Non-pigmented ciliary epithelial cell (primary cell): ENCODE measurements at places on chromosomes 5 and 9.
A peak's percentile ranks its signal among the peaks of the same experiment; 100 is the strongest.

- DNase-seq, result no peak
These were observed 37.0 kb upstream of the SAP30L start for GRCh38 chr5:154408811-154409210.

GRCh38 chr5:395921-396530 lies 47.0 kb upstream of the EXOC3 start:
- no peak for DNase-seq

DNA sequence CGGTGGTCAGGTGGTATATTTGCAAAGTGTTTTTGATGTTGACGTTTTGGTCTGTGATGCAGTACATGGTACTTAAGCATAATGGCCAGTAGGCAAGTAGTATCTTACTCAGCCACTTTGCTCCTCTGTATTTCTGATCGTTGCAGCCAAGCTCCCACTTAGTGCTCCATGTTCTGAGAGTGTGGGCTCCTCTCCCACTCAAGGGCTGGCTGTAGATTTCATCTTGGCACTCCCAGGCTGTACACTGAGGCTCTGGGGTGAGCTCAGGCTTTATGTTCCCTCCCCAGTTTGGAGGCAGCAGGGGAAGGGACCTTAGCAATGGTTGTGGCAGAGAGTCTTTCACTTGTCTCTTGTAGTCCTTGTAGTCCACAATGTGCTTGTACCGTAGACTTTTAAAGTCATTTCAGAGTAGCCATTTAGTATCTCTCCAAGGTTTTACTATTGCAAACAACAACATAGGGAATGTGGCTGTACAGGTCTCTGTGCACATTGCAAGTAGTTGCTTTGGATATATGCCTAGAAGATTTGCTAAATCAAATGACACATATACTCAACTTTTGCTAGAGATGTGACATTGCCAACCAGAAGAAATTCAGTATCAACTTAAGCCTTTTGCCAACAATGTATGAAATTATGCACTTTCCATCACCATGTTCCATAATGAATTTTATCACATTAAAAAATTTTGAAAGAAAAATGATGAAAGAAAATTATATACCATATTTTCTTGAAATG lies 304.3 kb upstream of the CTNND2 start:
- DNase-seq, result no peak

GRCh38 chr9:123828449-123828848 lies 101.5 kb downstream of the DENND1A start:
- no peak for DNase-seq

DNA sequence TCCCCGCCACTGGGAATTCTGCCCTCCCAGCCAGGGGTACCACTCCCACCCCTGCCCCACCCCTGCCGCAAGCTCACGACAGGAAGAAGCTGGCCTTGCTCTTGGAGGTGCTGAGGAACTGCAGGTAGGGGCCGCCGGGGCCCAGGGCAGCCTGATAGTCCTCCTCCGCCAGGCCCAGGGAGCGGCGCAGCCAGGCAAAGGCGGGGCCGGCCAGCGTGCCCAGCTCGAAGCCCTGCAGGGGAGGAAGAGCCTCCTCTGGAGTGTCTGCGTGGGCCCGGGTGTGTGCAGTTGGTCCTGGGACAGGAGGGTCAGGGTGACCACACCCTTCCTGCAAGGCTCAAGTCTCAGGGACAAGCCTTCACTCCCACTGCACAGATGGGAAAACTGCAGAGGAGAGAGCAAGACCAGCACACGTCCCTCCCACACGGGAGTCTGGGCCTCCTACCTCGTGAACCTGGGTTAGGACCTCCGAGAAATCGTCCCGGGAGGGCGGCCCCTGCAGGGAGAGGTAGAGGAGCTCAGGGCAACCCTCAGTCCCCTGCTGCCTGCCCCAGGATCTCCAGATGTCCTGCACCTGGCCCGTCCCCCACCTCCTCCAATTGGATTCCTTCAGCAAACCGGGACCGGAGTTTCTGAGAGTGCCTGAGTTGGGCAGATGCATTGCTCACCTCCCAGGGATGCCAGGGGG lies 2.4 kb downstream of the PIP5KL1 start:
- DNase-seq, result no peak

GRCh38 chr5:40601198-40601868 lies 78.4 kb upstream of the PTGER4 start:
- DNase-seq, result no peak

DNA sequence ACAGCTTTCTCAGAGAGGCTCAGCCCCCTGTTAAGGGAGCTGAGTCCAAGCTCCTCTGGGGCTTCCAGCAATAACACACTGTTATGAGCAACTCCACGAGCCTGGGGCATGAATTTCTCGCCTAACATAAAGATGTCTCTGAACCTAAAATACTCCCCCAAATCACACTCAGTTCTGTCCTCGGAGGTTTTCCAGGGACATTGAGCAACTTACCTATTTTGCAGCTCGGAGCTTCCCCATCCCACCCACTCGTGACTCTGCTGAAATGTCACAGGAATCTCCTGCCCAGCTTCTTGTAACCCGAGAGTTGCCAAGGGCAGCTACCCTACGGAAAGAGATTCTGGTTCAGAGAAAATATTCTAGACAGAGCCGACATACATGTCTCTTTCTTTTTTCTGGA lies 47.1 kb upstream of the SMIM23 start:
- DNase-seq, result no peak

- no peak for DNase-seq
These were observed 2227.5 kb upstream of the C9orf72 start for GRCh38 chr9:29800821-29801220.

DNA sequence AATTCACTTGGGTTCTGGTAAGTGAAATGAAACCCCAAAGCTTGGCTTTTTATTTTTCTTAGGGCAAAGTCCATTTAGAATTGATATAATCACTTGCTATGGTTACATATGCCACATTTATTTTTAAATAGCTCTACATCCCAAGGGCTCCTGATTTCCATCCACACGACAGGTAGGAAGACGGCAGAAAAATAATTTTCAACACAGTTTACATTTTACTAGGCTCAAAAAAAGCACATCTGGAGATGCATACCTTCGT lies 95.0 kb upstream of the EFNA5 start:
- no peak for DNase-seq

DNA sequence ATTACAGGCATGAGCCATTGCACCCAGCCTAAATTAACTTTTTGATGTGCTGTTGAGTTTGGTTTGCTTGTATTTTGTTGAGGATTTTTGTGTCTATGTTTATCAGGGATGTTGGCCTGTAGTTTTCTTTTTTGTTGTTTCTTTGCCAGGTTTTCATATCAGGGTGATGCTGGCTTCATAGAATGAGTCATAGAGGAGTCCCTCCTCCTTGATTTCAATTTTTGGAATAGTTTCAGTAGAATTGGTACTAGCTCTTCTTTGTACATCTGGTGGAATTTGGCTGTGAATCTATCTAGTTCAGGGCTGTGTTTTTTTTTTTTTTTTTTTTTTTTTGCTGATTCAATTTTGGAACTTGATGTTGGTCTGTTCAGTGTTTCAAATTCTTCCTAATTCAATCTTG lies 1164.3 kb upstream of the DMAC1 start:
- no peak for DNase-seq

DNA sequence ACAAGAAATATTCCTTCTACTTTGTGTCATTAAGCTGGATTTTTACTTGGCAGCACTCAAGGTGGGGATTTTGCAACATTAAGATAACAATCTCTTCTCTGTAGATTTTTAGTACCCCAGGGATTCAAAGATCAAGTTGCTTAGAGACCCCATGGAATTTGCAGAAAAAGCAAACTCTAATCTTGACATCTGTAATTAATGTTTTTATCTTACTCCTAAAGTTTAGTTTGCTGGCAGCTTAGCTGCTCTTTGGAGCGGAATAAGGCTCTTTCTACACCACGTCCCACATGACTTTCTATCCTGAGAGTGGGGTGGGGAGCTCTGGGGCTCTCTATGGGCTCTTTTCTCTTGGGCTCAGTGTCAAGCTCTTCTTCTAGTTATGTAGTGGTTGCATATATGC lies 21.7 kb upstream of the SPDL1 start:
- no peak for DNase-seq

GRCh38 chr9:116162241-116162781 lies 8.7 kb downstream of the PAPPA start:
- no peak for DNase-seq

- DNase-seq, result no peak
These were observed 630.5 kb downstream of the ANXA1 start for GRCh38 chr9:73782166-73782565.

- DNase-seq, result no peak
These were observed 51.1 kb upstream of the ORM1 start for GRCh38 chr9:114271556-114272510.

DNA sequence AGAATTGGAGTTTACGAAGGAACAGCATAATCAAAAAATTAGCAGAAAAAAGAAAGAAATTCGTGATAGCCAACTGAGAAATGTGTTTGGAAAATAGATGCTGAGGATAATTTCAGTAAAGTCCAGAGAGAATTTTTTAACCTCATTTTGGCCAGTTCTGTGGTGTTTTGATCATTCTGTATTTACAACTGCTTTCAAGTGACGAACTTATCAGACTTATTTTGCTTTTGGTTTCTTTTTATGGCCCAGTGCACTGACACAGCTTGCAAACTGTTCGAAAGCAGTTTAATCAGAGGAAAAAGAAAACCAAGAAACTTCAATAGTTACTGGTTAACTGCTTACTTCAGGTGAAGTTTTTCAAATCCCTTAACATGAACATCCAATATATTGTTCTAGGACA lies 1.9 kb downstream of the SDHA start:
- no peak for DNase-seq

DNA sequence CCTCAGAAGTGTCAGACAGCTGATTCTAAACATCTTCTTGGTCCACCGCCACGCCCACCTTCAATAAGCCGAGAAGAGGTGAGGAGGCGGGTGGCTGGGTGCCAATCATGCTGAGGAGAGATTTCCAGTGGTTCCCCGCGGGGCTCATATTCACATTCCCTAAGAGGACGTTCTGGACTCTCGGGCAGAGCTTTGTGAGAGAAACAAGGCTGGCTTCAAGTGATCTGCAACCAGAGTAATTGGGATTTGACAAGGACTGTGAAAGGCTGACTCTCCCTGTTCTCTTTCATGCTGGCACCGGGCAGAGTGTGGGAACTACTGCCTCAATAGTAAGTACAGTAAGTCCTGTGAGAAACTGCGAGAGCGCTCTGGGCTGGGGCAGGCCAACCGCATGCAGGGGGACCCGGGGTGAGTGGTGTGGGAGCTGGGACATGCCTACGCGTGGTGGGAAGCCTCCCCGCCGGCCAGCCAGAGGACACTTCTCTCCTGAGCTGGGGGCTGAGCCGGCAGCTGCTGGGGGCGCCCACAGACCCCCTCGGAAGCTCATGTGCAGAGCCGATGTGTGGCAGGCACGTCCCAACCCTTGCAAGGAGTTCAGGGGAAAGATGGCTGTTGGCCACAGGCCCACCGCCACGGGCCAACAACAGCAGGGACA lies 110.9 kb downstream of the LIFR start:
- DNase-seq, result no peak

- DNase-seq, result peak; percentile 14
These were observed 18.2 kb downstream of the FAF2 start for GRCh38 chr5:176466245-176466871.

GRCh38 chr9:124780757-124781151 lies 3.8 kb downstream of the OLFML2A start:
- no peak for DNase-seq

DNA sequence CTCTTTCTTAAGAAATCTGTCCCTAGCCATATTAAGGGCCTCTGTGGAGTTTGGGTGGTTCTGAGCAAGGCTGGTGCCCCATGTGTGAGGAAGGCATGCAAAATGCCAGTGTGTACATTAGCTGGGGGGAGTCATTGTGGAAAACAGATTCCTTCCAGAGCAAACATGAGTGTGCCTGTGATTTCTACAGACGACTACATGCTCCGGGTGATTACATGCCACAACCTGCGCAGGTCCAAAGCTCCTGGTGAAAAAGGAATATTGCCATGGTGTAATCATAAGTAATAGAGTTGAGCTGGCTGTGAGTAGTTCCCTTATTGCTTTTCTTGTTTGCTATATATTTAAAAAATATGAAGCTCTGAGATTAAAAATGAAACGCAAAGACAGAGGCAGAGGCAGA lies 102.1 kb downstream of the ACER2 start:
- no peak for DNase-seq

GRCh38 chr9:132176338-132176737 lies 14.5 kb downstream of the NTNG2 start:
- no peak for DNase-seq
